Transverse colon (tissue), 4 donors: ENCODE measurements at places on chromosomes 5 and 9.
A peak's percentile ranks its signal among the peaks of the same experiment; 100 is the strongest.

GRCh38 chr5:172899436-172899835, 59.8 kb upstream of the RPL26L1 start:
- H3K4me3 ChIP-seq = no peak overlapping the region
- H3K4me1 ChIP-seq = peaks cover 34% of the 10 kb centered on the region
- peak overlapping the region; percentile 87 for H3K27ac ChIP-seq
- DNase-seq = no peak
- no peaks in the 10 kb centered on the region for H3K27me3 ChIP-seq

GRCh38 chr9:106697750-106698502, 165.0 kb upstream of the ZNF462 start:
- H3K4me1 ChIP-seq = no peaks in the 10 kb centered on the region
- H3K27ac ChIP-seq = peak overlapping the region; percentile 62
- H3K4me3 ChIP-seq = no peak overlapping the region
- no peaks in the 10 kb centered on the region for H3K27me3 ChIP-seq
- peak; percentile 39 for DNase-seq

GRCh38 chr9:130036099-130036498, 6.9 kb downstream of the FNBP1 start:
- peaks cover 5% of the 10 kb centered on the region for H3K4me1 ChIP-seq
- no peak for DNase-seq
- H3K4me3 ChIP-seq = no peak overlapping the region
- H3K27ac ChIP-seq = peak overlapping the region; percentile 100
- no peaks in the 10 kb centered on the region for H3K36me3 ChIP-seq

DNA sequence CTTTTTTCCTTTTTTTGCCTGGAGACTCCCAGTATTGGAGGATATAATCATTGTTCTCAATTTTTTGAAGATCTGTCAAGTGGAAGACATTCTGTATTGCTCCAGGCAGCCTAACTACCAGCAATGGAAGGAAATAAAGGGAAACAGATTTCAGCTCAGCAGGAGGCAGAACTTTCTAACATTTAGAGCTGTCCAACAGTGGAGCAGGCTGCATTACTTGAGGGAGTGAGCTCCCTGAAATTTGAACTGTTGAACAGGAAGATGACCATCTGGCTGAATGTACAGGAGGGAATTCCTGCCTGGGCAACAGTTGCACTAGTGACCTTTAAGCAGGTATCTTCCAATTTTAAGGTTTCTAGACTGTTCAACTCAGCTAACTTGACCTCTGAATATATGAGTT, 1.1 kb upstream of the GAPVD1 start:
- H3K27ac ChIP-seq = peak overlapping the region; percentile 92
- H3K4me3 ChIP-seq = no peak overlapping the region
- peaks cover 4% of the 10 kb centered on the region for H3K4me1 ChIP-seq
- no peaks in the 10 kb centered on the region for H3K36me3 ChIP-seq

GRCh38 chr5:15183520-15183919, 311.9 kb upstream of the ANKH start:
- H3K4me1 ChIP-seq = no peaks in the 10 kb centered on the region
- H3K4me3 ChIP-seq = no peak overlapping the region
- H3K27me3 ChIP-seq = no peaks in the 10 kb centered on the region
- H3K36me3 ChIP-seq = no peaks in the 10 kb centered on the region

GRCh38 chr9:14585730-14586473, 107.3 kb downstream of the ZDHHC21 start:
- no peaks in the 10 kb centered on the region for H3K4me1 ChIP-seq

DNA sequence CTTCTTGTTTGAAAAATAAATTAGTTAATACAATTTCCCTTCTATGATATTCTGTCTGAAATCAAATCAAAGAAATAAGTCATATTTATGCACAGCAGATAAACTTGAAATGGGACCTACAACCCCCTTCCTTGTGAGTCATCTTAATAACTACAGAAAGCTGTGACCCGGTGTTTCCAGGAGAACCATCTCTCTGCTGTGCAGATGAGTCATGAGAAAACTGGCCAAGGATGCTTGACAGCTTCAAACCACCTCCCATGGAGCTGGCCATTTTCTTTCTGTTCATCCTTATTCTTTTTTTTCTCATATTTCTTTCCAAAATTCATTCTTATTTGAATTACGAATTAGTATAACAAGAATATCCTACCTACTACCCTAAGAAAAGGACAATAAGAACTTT, 43.4 kb upstream of the NR4A3 start:
- no peak for DNase-seq
- no peak overlapping the region for H3K27ac ChIP-seq
- H3K4me1 ChIP-seq = no peaks in the 10 kb centered on the region
- no peaks in the 10 kb centered on the region for H3K27me3 ChIP-seq

GRCh38 chr9:128265348-128265847, 10.4 kb downstream of the GOLGA2 start:
- H3K4me1 ChIP-seq = no peaks in the 10 kb centered on the region
- H3K4me3 ChIP-seq = no peak overlapping the region
- H3K27ac ChIP-seq = no peak overlapping the region
- H3K27me3 ChIP-seq = no peaks in the 10 kb centered on the region
- H3K36me3 ChIP-seq = no peaks in the 10 kb centered on the region
- DNase-seq = no peak

- H3K27ac ChIP-seq = no peak overlapping the region
- H3K27me3 ChIP-seq = no peaks in the 10 kb centered on the region
- no peaks in the 10 kb centered on the region for H3K4me1 ChIP-seq
- no peaks in the 10 kb centered on the region for H3K36me3 ChIP-seq
- no peak overlapping the region for H3K4me3 ChIP-seq
Observed at GRCh38 chr5:142095035-142095434, 13.5 kb upstream of the NDFIP1 start.

- peak overlapping the region; percentile 91 for H3K27ac ChIP-seq
- no peaks in the 10 kb centered on the region for H3K27me3 ChIP-seq
- H3K36me3 ChIP-seq = no peaks in the 10 kb centered on the region
- peaks cover 71% of the 10 kb centered on the region for H3K4me1 ChIP-seq
Observed at GRCh38 chr5:149452665-149453617, 73.8 kb upstream of the IL17B start.

GRCh38 chr5:173395257-173395932, 67.2 kb upstream of the STC2 start:
- H3K36me3 ChIP-seq = no peaks in the 10 kb centered on the region
- DNase-seq = no peak
- no peak overlapping the region for H3K27ac ChIP-seq

DNA sequence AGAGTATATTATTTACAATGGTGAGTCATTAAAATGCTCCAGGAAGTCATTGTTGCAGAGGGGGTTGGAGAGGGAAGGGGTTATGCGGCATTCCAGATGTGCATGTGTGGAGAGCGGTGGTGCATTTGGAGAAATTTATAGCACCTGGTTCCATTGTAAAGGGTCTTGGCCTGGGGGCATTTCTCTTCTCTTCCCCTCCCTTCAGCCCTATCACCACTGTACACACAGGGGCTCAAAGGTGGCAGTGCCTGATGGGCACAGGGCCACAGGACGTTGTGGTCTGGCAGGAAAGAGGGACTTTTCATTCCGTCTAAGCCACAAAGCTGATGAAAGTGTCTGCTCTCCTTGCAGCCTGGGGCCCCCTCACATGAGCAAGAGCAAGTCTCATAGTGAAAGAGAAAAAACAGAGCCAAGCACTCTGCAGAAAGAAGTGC, 442.4 kb upstream of the ZNF462 start:
- H3K27me3 ChIP-seq = no peaks in the 10 kb centered on the region
- no peaks in the 10 kb centered on the region for H3K36me3 ChIP-seq
- no peaks in the 10 kb centered on the region for H3K4me1 ChIP-seq

DNA sequence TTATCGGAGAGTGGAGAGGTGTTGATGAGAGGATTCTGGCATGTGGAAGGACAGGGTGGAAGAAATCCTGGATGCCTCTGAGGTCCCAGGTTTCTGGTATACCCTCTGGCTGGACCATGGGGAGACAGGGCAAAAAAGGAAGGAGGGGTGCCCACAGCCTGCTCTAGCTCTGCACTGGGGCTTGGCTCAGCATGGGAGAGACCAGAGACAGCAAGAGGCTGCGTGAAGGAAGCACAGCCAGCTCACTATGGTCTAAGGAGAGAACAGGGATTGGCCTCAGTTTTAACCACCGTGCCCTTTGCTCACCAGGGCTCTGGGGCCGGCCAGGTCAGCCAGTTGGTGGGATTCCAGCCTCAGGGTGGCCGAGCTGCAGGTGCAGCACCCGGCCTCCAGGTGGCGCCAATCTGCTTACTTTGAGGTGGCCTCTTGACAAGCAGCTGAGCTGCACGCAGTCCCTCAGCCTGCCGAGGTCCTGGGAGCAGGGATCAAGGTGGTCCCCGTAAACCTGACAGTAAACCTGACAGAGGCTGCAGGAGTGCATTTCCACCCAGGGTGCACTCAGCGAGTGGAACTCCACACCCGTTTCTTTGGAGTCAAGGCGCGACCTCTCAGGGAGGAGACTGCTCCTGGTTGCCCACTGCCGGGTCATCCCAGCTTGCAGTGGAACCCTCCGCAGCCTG, 25.0 kb upstream of the SPTLC1 start:
- H3K4me3 ChIP-seq = no peak overlapping the region
- DNase-seq = peak; percentile 78
- no peak overlapping the region for H3K27ac ChIP-seq
- no peaks in the 10 kb centered on the region for H3K36me3 ChIP-seq
